GM12891 (cell line): ENCODE measurements at places on chromosomes 2 and 18.

DNA sequence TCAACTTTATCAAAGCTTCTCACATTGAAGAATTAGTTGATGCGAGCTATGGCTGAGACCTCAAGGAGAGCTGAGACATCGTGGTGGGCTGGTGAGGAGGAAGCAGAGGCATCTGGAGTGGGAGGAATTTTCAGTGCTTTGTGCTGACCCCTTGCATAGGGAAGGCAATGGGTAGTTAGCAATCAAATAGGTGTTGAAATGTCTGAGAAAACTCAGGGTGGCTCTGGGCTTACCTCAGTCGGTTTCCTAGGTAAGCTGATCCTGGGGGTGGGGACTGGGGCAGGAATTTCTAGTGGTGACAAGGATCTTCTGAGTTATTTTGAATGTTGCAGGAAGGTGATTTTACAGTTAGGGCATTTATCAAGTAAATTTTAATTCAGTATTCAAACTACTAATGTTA lies 20.7 kb upstream of the DPP10 start:
- DNase-seq = no peak

GRCh38 chr2:52238782-52239181 lies 1206.8 kb upstream of the NRXN1 start:
- no peak for DNase-seq

DNA sequence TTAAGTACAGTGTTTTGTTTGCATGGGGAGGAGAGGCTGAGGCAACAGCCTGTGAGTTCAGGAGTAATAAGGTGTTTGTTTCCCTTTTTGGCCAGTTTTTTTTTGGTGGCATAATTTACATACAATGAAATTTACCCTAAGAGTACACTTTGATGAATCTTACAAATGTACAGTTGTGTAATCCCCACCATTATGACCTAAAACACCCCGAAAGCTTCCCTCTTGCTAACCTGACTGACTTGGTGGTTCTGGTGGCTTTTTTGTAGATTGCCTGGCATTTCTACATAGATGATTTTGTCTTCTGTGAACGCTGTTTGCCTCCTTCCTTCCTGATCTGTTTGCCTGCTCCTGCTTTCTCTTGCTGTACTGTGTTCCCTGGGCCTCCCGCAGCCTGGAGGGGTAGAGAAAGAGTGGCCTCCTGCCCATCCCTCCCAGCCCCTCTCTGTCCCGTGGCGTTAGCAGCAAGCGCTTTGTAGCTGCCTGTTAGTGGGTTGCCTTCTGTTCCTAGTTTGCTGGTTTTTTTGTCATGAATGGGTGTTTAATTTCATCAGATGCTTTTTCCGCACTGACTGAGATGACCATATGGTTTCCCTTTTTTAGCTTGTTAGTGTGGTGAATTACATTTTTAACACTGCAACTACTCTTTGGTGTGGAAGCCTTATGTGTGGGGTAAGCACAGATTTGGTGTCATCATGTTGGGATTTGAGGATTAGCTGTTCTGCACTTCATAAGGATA lies 32.1 kb downstream of the ASAP2 start:
- DNase-seq = no peak

GRCh38 chr2:96320728-96321622 lies 4.1 kb upstream of the ITPRIPL1 start:
- DNase-seq = no peak

GRCh38 chr2:23624915-23625314 lies 239.9 kb downstream of the KLHL29 start:
- DNase-seq = no peak

- no peak for DNase-seq
Observed at GRCh38 chr2:38394903-38395341, 17.8 kb upstream of the ATL2 start.

DNA sequence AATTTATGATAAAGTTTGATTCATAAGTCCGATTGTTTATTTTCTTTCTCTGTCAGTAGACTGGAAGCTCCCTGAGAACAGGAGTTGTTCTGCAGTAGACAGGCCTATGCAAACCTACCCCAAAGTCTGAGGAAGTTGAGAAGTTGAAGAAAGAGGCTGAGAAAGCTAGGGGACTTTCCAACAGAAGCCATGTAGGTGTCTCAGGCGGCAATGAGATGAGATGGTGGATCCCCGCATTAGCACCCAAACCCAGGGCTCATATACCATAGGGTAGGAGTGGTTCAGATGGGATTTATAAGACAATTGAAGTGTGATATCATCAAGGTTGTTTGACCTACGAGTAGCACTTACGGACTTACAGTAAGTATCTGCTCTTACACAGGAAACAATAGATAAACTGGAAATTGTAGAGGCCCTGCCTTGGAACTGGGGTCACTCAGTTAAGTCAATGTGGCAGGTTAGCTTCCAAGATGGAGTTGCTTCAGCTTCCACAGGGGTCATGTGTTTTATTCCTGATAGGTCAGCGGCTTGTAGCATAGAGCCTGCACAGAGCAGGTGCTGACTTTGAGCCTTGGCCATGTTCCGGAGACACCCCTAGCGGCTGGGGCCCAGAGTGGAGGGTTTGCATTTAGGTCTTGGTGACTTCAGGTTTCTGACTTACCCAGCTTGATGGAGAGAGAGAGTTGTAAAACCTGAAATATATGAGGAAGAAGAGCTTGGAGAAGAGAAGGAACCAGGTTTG lies 2.3 kb upstream of the PSD4 start:
- no peak for DNase-seq

DNA sequence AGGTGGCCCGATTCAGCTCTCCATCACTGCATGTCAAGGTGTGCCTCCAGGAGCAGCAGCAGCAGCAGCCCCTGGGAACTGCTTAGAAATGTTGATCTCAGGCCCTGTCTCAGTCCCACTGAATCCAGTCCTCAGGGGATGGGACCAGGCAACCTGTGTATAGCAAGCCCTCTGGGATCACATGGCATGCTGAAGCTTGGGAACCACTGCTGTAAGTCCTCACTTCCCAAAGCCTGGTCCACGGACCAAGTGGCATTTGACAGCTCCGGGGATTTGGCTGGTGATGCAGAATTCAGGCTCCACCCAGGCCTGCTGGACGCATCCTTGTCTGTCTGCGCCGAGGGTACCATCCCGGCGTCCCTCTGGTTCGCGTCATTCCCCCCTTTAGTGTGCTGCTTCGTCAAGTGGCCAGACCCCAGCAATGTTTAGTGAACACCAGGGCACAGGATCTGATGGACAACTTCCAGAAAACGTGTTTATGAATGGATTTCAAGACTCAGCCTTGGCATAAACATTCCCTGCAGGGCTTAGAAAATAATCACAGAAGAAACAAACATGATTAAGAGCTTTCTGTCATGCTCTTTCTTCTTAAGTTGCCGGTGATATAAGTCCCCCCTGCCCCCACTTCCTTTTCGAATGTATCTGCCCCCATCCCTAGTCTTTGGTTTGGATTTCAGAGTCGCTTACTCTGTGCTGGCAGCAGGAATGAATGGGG lies 234.0 kb downstream of the GBX2 start:
- DNase-seq = no peak

DNA sequence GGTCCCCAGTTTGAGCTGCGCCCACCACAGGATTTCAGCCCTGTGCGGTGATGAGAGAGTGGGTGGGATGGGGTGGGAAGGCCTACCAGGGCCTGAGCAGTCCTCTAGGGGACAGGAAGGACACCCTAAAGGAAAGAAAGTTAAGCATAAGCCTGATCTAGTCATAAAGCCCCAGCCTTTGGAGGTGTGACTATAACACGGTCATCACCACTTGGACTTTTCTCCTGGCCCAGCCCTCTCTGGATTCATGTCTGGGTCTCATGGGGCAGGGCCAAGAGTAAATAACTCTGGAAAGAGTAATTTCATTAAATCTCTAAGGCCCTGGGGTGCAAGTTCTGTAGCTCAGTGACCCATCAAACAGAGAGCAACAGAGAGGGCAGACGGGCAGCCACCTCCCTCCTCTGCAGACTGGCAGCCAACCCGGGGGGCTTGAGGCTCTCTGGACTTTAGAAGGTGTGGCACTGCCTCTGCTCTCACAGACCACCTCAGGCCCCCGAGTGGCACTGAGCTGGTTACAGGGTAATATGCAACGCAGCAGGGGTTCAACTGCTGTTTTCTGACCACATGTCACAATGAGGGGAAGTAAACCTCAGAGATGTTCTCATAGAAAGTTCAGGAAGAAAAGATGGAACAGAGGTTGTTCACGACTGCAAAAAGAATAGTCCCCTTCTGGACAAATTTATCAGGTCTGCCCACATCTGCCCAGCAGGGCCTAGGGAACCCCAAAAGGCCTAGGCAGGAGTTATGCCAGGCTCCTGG lies 41.5 kb downstream of the TGFA start:
- no peak for DNase-seq

GRCh38 chr2:173997753-173998152 lies 32.6 kb upstream of the SP3 start:
- DNase-seq = no peak

DNA sequence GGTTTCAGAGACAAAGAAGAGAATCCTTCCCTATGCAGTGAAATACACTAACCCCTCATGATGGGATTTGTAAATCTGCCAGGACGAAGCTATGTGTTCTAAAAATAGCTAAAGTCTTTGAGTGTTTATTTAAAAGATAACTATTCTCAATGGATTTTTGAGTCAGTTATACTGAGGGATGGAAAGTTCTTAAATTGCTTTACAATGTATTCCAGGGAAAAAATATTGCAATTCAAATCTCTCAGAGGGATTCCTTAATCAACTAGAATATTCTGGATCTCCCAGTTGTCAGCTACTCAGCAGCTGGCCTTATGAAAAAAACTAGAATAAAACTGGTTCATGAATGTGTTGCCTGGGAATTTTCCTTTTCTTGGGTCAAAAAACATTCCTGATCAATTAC lies 312.4 kb downstream of the PLCL1 start:
- DNase-seq = no peak

DNA sequence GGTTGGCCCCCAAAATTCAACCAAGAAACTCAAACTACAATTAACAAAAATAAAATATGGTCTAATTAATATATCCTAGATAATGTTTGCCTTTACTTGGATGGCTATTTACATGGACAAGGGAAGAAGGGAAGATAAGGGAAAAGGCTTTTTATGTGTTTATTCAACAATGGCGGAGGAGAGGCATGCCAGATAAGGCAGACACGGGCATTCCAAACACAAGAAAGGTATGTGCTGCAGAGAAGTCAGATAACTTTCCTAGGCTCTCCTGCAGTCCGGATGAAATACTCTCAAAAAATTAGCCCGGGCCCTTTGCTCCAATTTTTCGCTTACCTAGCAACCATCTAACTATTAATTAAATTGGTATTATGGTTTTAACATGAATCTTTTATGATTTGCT lies 5.1 kb upstream of the TTR start:
- no peak for DNase-seq

- no peak for DNase-seq
Observed at GRCh38 chr2:58089081-58089480, 42.5 kb downstream of the VRK2 start.

DNA sequence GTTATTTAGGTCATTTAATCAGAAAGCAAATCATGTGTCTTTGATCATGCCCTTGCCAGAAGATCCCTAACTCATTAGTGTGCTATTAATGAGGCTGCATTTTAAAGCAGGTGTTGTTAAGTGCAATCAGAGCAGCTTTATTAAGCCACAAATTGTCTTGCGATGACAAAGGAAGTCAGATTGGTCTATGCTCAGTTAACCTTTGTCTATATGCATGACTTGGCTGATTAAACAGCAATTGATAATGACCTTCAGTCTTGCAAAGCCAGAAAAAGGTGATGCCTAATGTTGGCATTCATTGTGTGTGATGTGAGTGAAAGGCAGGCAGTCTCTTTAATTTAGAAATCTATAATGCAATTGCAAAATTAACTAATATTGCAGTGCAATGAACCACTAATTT lies 166.9 kb downstream of the RND3 start:
- no peak for DNase-seq

DNA sequence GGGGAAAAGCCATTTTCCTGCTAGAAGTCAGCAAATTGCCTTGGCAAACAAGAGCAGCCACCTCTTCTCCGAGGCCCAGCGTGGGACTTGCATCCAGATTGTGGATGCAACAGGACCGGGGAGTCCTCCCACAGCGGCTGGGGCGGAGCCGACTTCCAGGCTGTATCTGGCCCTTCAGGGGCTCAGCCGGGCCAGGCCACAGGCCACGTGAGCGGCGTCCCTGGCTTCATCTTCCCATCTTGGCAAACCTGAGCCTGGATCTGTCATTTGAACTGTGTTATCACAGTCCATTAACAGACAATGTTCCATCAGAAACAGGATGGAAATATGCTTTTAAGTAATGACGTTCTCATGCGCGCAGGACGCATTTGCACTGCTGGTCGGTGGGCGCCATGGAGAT lies 483.5 kb upstream of the SALL3 start:
- DNase-seq = no peak

DNA sequence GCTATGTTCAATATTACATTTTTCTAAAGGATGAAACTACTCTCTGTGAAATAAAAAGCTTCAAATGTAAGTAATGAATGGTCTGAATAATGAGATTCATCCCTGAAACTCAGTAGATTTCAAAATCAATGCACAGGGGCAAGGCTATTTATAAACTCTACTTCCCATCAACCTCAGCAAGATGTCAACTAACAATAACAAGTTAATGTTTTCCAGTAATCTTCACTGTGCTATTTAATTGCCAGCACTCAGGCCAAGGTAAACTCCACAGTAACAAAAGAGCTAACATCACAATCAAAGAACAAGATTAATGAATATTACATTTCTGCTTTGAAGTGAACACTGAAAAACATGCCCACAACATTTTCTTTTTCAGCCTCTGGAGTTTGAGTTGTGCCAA lies 144.3 kb upstream of the ZFP36L2 start:
- DNase-seq = no peak

- DNase-seq = no peak
Observed at GRCh38 chr18:35620765-35621164, 39.2 kb downstream of the GALNT1 start.

GRCh38 chr2:236256366-236256985 lies 7.7 kb downstream of the ASB18 start:
- DNase-seq = no peak

- DNase-seq = no peak
Observed at GRCh38 chr2:109058191-109058632, 69.2 kb upstream of the EDAR start.
